Cerebellum (tissue), 4 donors: ENCODE measurements at places on chromosomes 2 and 18.

GRCh38 chr2:5686536-5686935 lies 5.6 kb upstream of the SOX11 start:
- DNase-seq = no peak

- no peak for DNase-seq
Observed at GRCh38 chr2:76498360-76498759, 787.6 kb upstream of the GCFC2 start.

DNA sequence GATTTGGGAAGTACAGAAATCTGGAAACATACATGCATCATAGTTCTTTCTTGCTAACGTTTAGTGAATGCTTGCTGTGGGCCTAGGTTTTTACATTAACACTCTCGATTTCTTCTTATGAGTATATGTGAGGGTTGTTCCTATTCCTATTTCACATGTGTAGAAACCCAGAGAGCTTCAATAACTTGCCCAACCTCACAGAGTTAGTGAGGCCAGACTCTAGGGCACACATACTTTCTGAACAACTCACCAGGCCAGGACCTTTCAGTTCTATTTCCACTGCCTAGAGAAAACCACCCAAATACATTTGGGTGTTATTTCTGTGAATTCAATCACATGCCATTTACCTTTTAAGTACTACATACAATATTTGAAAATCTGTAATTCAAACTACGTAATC lies 8.2 kb upstream of the KCTD1 start:
- no peak for DNase-seq

DNA sequence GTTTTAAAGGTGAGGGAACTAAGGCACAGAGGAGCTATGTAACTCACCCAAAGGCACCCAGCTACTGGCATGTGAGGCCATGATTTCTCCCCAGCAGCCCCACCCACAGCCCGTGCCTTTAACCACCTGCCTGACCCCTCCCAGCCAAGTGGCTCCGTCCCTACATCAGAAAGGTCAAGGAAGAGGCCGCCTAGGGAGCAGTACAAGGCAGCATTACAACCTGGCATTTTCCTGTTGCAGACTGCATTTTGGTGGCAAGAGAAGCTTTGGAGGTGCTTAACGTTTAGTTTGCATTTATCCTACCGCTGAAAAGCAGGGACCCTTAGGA lies 17.5 kb downstream of the STEAP3 start:
- no peak for DNase-seq

DNA sequence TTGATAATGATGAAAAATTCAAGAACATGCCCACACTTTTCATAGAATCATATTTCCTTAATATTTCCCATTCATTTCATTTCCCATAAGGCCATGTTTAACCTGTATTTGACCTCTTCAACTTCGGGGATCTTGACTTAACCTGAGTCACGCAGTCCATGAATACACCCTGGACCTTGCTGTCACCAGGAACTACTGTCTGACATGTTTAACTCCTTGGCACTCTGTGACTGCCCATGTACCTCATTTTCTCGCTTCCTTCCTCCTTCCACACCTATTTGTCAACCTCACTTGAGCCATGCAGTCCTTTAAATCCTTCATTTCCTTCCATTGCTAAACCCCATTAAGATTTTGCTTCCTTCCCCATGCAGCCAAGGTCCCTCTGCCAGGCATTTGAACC lies 16.3 kb downstream of the ABCB11 start:
- DNase-seq = no peak

GRCh38 chr2:120481446-120482194 lies 135.7 kb downstream of the INHBB start:
- no peak for DNase-seq

DNA sequence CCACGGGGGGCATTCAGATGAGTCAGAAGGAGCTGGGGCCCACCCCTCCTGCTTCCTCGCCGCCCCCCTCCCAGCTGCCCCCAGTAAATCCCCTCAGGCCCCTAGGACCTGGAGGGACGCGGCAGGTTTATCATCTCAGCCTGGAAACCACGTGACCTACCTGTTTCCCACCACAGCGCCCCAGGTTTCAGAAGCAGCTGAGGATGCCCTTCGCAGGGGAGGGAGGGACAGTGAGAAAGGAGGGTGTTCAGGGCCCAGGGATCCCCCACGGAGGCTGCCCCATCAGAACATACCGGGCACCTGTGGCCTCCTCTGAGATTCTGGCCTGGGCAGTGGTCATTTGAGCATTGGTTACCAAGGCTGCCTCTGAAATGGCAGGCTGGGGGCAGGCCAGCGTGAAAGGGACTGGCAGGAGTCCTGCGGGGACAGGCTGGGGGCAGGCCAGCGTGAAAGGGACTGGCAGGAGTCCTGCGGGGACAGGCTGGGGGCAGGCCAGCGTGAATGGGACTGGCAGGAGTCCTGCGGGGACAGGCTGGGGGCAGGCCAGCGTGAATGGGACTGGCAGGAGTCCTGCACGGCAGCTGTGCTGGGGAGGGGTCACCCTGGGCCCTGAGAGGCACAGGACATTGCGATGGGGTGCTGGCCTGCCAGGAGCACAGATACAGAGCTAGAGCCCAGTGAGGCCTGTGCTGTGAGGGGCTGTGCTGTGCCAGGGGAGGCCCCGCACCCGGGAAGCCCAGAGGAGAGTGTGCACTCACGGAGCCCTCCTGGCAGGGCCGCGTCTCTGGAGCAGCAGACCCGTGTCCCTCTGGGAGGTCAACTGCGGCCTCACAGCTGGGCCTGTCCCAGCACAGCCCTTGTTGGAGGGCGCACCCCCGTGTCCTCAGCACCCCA lies 1.6 kb downstream of the NEU4 start:
- DNase-seq = no peak

DNA sequence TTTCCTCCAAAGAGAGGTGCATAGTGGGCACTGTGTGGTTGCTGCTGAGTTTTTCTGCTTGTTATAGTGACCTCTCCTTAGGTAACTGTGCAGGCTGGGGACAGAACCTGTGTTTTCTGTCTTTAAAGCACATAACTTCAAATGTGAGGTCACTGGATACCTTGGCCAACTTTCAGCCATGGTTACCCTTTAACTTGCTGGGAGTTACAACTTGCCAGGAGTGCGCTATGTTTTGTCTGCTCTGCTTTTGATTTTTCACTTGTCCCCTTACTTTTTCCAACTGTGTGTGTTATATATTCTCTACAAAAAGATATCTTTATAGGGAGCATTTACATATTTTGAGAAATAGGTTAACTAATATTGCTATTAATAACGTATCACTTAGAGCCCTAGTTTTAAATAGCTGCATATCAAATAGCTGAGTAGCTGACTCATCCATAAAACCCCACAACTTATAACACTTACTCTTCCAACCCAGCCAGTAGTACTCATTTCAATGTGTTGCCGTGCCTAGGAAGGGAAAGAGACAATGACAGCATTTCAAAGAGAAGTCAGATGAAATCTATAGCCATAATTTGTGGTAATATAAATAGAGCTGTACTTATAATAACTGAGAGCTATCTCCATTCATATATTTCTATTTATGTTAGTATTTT lies 51.6 kb downstream of the DPP4 start:
- DNase-seq = no peak

GRCh38 chr18:74186661-74187060 lies 38.3 kb downstream of the TIMM21 start:
- no peak for DNase-seq

DNA sequence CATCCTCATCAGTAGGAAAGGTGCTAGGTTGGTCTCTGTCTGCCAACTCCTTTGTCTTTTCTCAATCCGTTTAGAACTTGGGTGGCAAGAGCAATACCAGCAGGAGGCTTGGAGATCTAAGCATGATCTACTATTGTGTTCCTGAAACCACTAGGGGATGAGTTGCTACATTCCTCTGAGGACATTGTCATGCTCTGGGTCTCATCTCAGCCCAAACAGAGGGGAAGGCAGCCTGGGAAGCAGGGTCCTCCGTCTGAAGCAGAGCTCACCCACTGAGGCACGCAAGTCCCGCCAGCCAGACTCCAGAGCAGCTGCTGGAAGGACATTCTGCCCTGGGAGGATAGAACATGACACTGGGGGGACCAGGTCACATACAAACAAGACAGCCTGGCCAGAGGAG lies 162.9 kb downstream of the MTCL1 start:
- no peak for DNase-seq

DNA sequence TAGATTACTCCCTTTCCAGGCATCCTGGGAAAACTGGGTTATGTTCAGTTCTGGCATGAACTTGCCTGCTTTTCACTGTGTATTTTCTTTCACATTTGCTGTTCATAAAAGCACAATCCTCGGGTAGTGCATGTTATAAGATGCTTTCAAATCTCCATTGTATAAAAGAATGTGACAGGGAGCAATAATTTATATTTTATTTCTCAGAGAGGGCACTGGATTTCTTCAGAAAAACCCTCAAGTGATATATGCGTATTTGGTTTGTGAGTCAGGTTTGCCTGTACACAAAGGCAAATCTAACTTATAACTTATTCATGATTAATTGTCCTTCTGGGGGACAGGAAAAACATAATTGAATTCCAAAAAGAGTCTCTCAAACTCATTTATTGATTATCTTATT lies 440.7 kb upstream of the MMADHC start:
- DNase-seq = no peak

DNA sequence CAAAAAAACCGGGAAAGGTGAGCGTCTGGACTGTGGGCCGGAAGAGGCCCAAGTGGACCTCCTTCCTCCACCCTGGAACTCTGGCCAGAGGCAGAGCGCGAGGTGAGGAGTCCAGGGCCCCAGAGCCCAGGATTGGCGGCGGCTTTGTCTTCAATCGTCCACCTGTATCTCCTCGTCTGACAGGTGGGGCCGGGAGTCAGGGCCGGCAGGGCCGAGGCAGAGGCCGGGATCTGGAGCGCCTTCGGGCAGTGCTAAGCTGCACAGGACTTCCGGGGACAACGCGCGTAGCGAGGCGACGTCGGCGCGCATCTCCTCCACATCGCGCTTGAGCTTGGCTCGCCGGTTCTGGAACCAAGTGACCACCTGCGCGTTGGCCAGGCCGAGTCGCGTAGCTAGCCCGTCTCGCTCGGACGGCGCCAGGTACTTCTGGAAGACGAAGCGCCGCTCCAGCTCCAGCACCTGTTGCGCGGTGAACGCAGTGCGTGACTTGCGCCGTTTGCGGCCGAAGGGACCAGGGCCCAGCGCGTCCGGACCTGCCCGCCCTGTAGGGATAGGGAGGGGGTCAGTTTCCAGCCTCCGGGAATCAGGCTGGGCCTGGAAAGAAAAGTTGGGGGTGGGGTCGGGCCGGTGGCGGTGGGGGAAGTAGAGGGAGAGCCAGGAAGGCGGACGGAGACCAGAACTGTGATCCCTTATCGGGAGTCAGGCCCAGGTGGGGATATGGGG lies 1.5 kb downstream of the LBX2 start:
- no peak for DNase-seq

DNA sequence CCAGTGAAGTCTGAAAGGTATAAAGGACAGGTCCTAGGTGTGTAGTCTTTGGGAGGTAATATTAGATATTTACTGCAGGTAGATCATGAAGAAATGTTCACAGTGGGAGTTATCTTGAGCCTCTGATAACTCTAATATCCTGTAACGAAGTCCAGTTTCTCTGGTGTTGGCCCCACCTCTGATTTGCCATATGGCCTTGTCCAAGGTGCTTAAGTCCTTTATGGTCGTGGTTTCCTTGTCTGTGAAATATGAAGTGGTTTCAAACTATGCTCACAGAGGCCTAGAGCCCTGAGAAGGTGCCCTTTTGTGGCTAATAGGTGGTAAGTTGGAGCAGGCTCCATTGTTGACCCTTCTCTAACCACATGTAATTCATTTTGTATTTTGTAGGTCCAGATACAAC lies 190.7 kb downstream of the ICOS start:
- DNase-seq = no peak

DNA sequence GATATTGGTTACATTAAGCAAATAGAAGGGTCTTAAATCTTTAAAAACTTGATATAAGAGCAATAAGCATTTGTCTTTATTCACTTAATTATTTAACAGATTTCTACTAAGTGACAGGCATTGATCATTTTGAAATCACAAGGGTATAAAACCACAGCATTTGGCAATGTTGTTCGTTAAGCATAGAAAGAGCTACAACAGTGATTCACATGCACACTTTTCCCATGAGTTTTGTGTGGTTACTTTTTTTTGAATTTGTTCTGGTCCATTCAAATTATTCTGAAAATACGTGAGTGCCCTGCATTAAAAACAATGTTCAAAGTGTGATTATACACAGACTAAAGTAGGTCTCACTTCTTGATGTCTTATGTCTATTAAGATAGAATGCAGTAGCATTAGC lies 52.2 kb downstream of the LYPD6B start:
- no peak for DNase-seq

GRCh38 chr2:71971493-71971892 lies 176.2 kb downstream of the CYP26B1 start:
- DNase-seq = no peak

GRCh38 chr2:241975593-241976284 lies 106.2 kb downstream of the RTP5 start:
- peak; percentile 11 for DNase-seq
